ENCODE measurements at places on chromosomes 4 and X. TPM values are rescaled to one million over a fixed set of nuclear protein-coding genes. Genes with fewer than 3 reads are reported as not detected.

DNA sequence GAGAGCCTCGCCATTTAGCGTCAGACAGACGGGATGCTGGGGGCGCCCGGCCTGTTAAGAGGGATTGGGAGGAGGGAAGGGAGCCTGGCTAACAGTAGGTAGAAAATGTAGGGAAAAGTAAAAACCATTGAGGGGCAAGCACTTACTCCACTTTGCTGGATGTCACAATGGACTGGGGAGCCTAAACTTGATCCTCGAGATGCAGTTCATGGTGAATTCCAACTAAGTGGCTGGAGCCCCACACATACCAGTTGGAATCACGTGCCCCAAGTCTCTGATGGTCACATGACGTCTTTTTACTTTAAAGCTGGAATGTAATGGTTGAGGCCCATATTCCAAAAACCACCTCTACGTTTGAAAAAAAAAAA, 1.5 kb downstream of the PLS3 start:
- peak; percentile 43 for DNase-seq
- peak overlapping the region; percentile 85 for H3K27ac ChIP-seq
- H3K4me3 ChIP-seq: peak overlapping the region; percentile 74
- H3K27me3 ChIP-seq: no peaks in the 10 kb centered on the region
- no peaks in the 10 kb centered on the region for H3K4me1 ChIP-seq
- H3K36me3 ChIP-seq: no peaks in the 10 kb centered on the region

The PABPC1L2A gene
- total RNA-seq: not detected

The TMEM271 gene
- total RNA-seq: not detected

The TCEAL7 gene
- 32.5 TPM for total RNA-seq

The GPM6B gene
- total RNA-seq: 1.0 TPM

The UGT2B10 gene
- not detected for total RNA-seq

DNA sequence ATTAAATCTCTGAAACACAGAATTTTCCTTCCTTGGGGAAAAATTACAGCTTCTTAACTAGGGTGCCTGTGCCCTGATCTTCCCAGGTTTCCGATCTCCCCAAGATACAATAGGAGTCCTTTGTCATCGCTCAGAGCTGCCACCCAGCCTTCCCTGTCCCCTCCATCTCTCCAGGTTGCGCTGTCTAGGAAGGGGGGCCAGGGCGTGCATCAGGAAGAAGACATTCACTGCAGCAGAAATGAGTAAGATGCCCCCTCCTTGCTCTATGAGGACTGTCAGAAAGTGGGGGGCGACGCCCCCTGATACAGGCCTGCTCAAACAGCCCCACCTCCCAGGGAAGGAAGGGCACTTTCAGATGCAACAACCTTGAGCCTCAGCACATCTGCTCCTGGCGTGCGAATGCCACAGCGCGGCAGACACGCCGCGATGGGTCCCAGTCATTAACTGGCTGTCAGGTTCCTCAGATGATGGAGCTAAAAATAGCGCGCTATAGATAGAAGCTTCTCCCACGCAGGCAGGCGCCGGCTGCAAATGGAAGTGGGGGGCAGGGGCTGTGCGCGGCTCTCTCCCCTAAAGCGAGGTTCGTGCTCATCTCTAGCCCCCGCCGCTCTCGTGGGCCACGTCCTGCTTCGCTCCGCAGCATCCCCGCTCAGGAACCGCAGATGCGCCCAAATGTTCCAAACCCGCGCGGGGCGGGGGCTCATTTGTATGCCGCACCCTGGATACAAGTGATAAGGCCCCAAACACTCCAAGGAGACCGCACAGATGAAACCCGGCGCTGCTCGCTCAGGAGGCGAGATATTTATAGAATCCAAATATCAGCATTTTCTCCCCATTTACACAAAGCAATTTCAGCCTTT, 57.6 kb upstream of the LGI2 start:
- no peak overlapping the region for H3K4me3 ChIP-seq
- H3K27ac ChIP-seq: no peak overlapping the region
- no peaks in the 10 kb centered on the region for H3K36me3 ChIP-seq
- peak; percentile 40 for DNase-seq
- H3K27me3 ChIP-seq: peaks cover 39% of the 10 kb centered on the region

GRCh38 chrX:44299177-44299576, 44.3 kb downstream of the EFHC2 start:
- no peak overlapping the region for H3K27ac ChIP-seq
- no peaks in the 10 kb centered on the region for H3K36me3 ChIP-seq
- DNase-seq: no peak
- H3K27me3 ChIP-seq: no peaks in the 10 kb centered on the region
- no peaks in the 10 kb centered on the region for H3K4me1 ChIP-seq
- no peak overlapping the region for H3K4me3 ChIP-seq

The C4orf54 gene
- under 0.01 TPM for total RNA-seq

- no peak for DNase-seq
- peaks cover 2% of the 10 kb centered on the region for H3K27me3 ChIP-seq
- H3K4me3 ChIP-seq: no peak overlapping the region
- no peaks in the 10 kb centered on the region for H3K36me3 ChIP-seq
- no peaks in the 10 kb centered on the region for H3K4me1 ChIP-seq
Observed at GRCh38 chr4:82523179-82523578, 38.6 kb downstream of the TMEM150C start.

The PCYT1B gene
- total RNA-seq: 0.17 TPM

The MAGED4B gene
- total RNA-seq: 22.1 TPM

GRCh38 chr4:84753321-84753972, 170.5 kb downstream of the CDS1 start:
- no peaks in the 10 kb centered on the region for H3K27me3 ChIP-seq
- no peak overlapping the region for H3K27ac ChIP-seq
- peaks cover 2% of the 10 kb centered on the region for H3K4me1 ChIP-seq

The TLR2 gene
- 0.77 TPM for total RNA-seq

GRCh38 chrX:77450415-77450814, 3.2 kb downstream of the FGF16 start:
- no peak overlapping the region for H3K27ac ChIP-seq
- H3K4me3 ChIP-seq: no peak overlapping the region

The GATA1 gene
- not detected for total RNA-seq
